ENCODE measurements at places on chromosomes 5 and 9. TPM values are rescaled to one million over a fixed set of nuclear protein-coding genes. Genes with fewer than 3 reads are reported as not detected.

DNA sequence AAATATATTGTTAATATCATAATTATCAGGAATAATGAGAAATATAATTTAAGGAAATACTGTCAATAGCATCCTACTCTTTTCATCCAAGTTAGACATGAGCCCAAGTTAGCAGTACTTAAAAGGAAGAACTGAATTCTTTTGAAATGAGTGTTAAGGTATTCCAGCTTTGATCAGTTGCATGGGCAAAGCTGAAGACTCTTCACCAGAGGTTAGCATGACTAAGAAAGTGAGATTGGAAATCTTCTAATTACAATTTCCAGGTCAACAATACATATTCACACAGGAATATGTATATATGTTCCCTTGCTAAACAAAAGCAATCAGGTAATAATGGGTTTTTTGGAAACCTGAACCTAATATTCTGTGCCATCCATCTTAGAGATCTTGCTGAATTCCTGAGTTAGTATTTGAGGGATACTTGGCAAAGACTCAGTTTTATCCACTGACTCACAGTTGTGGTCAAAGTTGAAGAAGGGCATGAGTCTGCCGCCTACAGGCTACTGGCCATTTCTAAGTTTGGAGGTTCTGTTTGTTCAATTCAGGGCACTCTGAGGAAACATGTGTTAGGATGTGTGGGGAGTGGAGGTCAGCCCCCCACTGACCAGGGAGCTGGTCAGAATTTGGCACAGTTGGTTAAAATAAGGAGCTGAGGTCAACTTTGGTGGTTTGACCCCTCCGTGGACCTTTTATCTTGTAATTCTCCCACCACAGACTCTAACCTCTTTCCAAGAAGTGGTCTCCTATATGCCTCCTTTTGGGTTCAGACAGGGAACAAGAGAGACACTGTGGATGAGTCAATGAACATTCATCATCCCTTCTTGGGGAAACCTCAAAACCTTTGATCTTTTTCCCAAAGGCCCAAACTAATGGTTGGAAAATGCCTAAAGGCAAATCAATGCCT is 118.3 kb downstream of the PIK3R1 start:
- DNase-seq, result no peak
- H3K27me3 ChIP-seq, result no peaks in the 10 kb centered on the region
- H3K4me3 ChIP-seq, result no peak overlapping the region
- no peak overlapping the region for H3K27ac ChIP-seq
- H3K36me3 ChIP-seq, result no peaks in the 10 kb centered on the region

DNA sequence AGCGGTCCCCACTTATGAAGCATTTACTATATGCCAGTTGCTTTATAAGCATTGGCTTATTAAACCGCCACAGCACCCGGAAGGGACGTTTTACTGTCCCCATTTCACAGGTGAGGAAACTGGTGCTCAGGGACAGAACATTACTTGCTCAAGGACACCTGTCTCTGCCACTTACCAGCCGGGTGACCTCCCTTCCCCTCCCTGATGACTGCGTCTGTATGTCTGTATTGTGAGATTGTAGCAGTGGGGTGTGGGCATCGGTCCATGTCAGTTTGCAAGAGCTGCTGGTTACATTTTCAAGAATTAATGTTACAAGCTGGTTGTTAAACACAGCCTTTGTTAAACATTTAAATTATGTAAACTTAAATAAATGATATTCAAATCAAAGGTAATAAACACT is 77.6 kb upstream of the LMX1B start:
- H3K36me3 ChIP-seq, result no peaks in the 10 kb centered on the region
- H3K27ac ChIP-seq, result no peak overlapping the region
- H3K4me3 ChIP-seq, result no peak overlapping the region
- no peaks in the 10 kb centered on the region for H3K27me3 ChIP-seq
- H3K4me1 ChIP-seq, result peaks cover 32% of the 10 kb centered on the region

DNA sequence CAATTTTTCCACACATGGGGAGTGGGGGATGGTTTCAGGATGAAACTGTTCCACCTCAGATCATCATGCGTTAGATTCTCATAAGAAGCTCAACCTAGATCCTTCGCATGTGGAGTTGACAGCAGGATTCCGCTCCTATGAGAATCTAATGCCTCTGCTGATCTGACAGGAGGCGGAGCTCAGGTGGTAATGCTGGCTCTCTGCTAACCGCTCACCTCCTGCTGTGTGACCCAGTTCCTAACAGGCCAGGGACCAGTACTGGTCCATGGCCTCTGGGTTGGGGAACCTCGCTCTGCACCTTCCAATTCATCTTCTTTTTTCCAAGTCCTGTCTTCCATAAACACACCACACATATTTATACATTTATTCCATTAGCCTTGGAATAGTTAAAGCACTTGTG is 33.0 kb downstream of the POU5F2 start:
- no peak overlapping the region for H3K4me3 ChIP-seq
- H3K27me3 ChIP-seq, result no peaks in the 10 kb centered on the region
- no peaks in the 10 kb centered on the region for H3K4me1 ChIP-seq
- H3K27ac ChIP-seq, result no peak overlapping the region

DNA sequence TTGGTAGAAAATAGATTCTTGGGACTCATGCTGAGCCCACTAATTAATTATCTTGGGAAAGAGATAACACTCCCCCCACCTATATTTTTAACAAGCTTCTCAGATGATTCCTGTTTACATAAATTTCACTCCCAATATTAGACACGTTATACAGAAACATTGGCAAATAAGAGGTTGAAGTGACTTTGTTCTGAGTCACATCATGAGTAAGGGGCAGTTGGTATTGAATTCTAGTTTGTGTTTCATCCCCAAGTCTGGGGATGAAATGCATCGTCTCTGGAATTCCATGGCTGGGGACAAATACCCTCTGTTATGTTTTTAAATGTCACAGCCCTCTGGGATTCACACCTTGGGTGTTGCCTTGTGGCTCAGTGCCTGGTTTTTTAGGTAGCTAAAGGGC is 41.0 kb downstream of the BASP1 start:
- no peak overlapping the region for H3K4me3 ChIP-seq
- peaks cover 10% of the 10 kb centered on the region for H3K4me1 ChIP-seq
- no peak overlapping the region for H3K27ac ChIP-seq
- DNase-seq, result no peak

Gene HAVCR2
- total RNA-seq, result 0.11 TPM

DNA sequence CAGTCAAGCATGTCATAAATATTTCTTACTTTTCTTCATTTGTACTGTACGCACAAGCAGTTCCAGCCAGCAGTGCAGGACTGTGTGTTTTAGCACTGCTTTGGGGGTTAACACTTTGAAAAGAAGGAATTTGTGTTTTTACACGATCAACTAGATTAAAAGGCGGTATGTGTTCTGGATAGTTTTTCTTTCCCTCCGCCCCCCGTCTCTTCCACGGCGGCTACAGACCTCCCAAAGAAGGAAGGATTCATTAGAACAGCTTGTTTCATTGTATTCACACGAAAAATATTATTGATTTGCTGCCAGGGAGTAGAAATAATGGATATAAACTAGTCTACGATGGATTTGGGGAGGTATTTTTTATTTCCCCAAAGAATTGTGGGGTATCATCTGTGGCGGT is 336.8 kb upstream of the RFX3 start:
- no peak overlapping the region for H3K4me3 ChIP-seq
- H3K4me1 ChIP-seq, result no peaks in the 10 kb centered on the region
- no peak for DNase-seq
- H3K27me3 ChIP-seq, result no peaks in the 10 kb centered on the region
- H3K36me3 ChIP-seq, result no peaks in the 10 kb centered on the region
